ENCODE measurements at places on chromosomes 5 and 9.

GRCh38 chr9:113640418-113640817 is 176.9 kb downstream of the RGS3 start:
- no peak for DNase-seq

- DNase-seq = no peak
Observed at GRCh38 chr5:75620184-75620959, 9.1 kb downstream of the ANKDD1B start.

DNA sequence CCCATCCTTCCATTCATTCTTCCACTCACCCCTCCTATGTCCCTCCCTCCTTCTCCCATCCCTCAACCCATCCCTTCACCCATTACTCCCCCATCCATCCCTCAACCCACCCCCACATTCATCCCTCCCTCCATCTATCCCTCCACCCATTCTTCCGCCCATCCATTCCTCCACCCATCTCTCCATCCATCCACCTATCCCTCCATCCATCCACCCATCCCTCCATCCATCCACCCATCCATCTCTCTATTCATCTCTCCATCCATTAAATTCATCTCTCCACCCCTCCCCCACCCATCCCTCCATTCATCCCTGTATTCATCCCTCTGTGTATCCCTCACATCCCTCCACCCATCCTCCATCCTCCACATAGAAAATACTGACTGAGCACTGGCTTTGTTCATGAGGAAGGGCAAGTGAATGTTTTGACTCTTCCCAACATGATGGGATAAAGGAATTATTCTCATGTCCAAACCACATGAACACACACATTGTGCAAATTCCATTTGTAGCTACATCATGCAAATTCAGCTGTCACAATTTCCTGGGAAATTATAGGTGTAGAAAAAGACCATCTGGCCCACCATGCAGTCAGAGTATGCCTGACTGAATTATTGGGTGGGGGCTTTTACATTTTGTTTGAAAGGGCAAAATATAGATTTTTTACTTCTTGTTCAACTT is 6.9 kb upstream of the VAV2 start:
- DNase-seq = no peak

DNA sequence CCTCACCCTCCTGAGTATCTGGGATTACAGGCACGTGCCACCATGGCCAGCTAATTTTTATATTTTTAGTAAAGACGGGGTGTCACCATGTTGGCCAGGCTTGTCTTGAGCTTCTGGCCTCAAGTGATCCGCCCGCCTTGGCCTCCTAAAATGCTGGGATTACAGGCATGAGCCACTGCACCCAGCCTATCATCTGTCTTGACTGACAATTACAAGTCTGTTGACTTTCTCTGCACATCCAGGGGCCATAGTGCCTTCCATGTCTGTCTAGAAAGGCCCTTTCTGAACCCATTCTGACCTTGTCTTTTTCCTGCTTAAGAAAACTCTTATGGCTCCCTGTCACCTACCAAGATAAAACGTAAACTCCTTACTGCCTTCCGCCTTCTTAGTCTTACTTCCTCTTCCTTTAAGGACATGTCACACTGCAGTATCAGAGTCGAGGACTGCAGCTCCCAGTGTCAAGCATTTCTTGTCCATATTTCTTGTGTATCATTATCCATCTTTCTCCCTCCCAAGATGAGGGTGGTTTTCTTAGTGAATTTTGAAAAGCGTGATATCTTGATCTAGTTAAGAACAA is 49.9 kb upstream of the SHB start:
- no peak for DNase-seq

DNA sequence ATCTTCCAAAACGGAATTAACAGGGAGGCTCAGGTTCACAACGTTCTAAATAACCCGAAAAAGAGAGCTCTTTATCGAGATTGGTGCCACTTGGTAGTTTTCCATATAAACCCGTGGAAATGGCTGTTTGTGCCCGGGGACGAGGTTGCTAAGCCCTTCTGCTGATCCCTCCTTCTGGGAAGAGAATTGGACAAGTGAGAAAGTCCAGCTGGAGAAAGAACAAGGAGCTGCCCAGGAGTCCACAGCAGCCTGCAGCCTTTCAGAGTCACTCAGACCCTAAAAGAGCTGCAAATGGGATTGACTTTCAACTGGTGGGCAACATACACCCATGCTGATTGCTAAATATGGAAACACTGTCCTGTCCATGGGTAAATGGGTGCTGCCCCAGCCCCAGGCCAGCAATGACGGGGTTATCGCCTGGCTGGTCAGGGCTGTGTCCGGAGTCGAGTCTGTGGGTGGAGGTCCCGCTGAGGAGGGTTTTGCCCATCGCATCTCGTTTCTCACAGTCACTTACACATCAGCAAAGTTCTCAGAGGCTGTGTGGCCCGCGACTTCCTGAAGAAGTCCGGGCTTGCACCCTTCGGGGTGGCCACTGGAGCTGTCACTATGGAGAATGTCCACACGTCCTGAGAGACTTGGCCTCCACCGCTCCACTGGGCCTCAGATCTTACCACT is 40.7 kb upstream of the HSD17B3 start:
- DNase-seq = no peak
